ENCODE measurements at places on chromosomes 11 and 22. TPM values are rescaled to one million over a fixed set of nuclear protein-coding genes. Genes with fewer than 3 reads are reported as not detected.

ASRGL1 gene
- total RNA-seq = 9.5 TPM

CDC45 gene
- total RNA-seq = 6.5 TPM

MRPL11 gene
- total RNA-seq = 45.6 TPM

DNA sequence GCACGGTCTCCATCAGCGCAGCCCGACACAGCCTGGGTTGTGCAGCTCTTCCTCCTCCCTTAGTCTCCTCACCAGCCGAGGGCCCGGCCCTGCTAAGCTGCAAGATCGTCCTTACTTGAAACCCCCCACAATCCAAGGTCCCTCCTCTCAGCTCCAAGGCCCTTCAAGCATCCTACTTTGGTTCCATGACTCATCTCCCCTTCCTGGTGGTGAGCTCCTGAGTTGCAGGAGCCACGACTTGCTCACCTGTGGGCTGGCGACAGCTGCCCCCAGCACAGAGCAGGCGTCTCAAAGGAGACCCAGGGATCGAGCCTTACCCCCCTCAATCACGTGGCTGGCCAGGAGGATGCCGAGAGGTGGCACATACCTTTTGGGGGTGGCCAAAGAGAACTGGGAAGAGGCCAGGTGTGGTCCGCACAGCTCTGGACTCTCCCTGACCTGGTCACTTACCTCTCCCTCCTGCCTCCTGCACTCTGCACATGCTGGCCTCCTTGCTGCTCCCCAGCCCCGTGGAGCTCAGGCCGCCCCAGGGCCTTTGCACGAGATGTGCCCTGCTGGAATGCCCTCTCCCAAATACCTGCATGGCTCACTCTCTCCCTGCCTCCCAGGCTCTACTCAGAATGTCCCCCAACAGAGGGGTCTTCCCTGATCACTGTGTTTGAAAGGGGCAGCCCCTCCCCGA, 35.2 kb upstream of the FADD start:
- no peak for DNase-seq
- H3K27ac ChIP-seq = no peak overlapping the region
- H3K4me3 ChIP-seq = no peak overlapping the region
- H3K4me1 ChIP-seq = no peaks in the 10 kb centered on the region
- no peaks in the 10 kb centered on the region for H3K36me3 ChIP-seq

GRCh38 chr11:46836870-46837269, 9.2 kb downstream of the CKAP5 start:
- DNase-seq = no peak
- H3K4me1 ChIP-seq = no peaks in the 10 kb centered on the region
- H3K27ac ChIP-seq = no peak overlapping the region
- no peak overlapping the region for H3K4me3 ChIP-seq

GRCh38 chr22:48937032-48937639, 890.5 kb downstream of the BRD1 start:
- no peak for DNase-seq
- H3K27me3 ChIP-seq = no peaks in the 10 kb centered on the region
- H3K4me1 ChIP-seq = no peaks in the 10 kb centered on the region
- H3K27ac ChIP-seq = no peak overlapping the region

DNA sequence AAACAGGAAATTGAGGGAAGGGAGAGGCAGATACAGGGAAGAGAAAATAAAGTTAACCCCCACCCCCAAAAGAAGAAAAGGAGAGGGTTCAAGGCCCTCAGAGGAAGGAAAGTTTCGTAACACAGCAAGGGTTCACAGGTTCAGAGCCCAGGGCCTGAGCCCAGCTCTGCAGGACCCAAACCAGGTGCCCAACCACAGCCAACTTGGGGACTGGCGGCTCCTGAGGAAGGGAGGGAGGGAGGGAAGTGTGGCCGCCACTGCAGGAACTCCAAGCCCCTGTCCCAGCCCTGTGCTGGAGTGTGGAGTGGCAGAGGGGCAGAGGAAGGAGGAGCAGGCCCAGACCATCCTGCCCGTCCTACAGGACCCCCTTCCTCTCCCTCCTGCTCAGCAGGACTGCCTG, 59.2 kb downstream of the ELFN2 start:
- H3K4me1 ChIP-seq = no peaks in the 10 kb centered on the region
- H3K4me3 ChIP-seq = no peak overlapping the region
- DNase-seq = no peak
- H3K27me3 ChIP-seq = no peaks in the 10 kb centered on the region

- H3K27me3 ChIP-seq = peaks cover 55% of the 10 kb centered on the region
- no peak overlapping the region for H3K4me3 ChIP-seq
- no peak for DNase-seq
Measured at GRCh38 chr22:19522190-19522880, 1.9 kb downstream of the CLDN5 start.

DNA sequence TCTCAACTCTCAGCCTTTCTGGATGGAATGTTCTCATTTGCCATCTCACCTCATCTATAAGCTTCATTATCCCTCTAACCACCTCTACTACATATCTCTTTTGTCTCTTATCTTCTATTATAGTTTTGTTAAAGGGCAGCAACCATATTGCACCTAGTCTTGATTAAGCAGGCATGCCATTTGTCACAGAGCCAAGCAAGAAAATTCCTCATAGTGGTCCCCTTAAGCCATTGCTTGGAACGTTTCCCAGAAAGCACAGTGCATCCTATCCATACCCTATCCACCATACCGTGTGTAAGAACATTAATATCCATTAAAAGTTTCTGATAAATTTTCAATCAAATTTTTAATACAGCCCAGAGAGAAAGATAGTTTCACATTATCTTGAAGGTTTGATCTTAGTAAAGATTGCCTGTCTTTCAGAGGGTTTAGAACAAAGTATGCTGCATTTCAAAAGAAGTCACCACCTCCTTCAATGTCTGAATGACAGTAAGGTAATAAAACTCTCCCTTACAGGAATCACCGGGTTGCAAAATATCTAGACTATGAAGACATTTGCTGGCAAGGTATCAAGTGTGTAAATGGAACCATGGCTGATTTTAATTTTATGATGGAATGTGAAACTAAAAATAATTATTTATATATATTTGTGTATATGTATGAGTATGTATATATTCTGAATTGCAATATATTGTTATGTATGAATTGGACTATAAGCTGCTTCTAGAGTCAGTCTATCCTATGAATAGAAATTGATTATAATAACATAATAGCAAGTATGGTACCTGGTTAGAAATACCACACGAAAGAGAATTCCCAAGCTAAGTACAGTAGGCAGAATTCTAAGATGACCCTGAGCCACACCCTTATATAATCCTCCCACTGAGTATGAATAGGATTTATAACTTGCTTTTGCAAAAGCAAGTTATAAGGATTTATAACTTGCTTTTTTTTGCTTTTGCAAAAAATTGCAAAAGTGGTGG, 1296.3 kb downstream of the LRRC4C start:
- no peak for DNase-seq
- H3K27ac ChIP-seq = no peak overlapping the region
- H3K4me3 ChIP-seq = no peak overlapping the region
- H3K36me3 ChIP-seq = no peaks in the 10 kb centered on the region
- H3K27me3 ChIP-seq = no peaks in the 10 kb centered on the region

DNA sequence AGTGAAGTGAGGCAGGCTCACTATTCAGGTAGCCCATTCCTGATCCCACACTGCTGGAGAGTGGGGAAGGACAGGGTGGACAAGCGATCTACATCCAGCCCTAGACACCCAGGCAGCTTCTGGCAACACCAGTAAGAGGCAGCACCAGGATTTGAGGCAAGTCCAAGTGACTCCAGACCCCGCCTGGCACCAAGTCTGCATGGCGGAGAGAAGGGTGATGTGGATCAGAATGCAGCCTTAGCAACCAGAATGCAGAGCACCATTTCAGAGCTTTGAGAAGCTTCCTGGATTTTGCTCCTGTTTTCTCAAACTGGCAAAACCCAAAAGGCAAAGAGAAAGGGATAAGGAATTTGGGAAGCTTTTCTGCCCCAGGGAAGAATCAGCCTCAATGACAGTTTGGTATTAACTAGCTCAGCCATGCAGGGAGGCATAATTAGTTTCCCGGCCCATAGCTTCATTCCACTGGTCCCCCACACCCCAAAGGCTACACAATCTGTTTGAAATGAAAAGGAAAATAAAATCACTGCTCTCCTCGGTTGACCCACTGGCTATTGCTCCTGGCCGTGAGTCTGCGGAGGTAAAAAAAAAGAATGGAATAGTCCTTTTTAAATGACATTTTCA, 17.3 kb downstream of the GALNT18 start:
- no peaks in the 10 kb centered on the region for H3K4me1 ChIP-seq
- no peaks in the 10 kb centered on the region for H3K27me3 ChIP-seq
- no peak overlapping the region for H3K4me3 ChIP-seq
- no peak overlapping the region for H3K27ac ChIP-seq

- no peak overlapping the region for H3K4me3 ChIP-seq
- no peaks in the 10 kb centered on the region for H3K4me1 ChIP-seq
- no peaks in the 10 kb centered on the region for H3K36me3 ChIP-seq
Measured at GRCh38 chr22:49188091-49188490, 639.6 kb downstream of the BRD1 start.

GRCh38 chr11:130527636-130528297, 79.3 kb downstream of the ADAMTS15 start:
- H3K36me3 ChIP-seq = no peaks in the 10 kb centered on the region
- H3K4me3 ChIP-seq = no peak overlapping the region
- H3K27me3 ChIP-seq = no peaks in the 10 kb centered on the region
- DNase-seq = no peak

DNA sequence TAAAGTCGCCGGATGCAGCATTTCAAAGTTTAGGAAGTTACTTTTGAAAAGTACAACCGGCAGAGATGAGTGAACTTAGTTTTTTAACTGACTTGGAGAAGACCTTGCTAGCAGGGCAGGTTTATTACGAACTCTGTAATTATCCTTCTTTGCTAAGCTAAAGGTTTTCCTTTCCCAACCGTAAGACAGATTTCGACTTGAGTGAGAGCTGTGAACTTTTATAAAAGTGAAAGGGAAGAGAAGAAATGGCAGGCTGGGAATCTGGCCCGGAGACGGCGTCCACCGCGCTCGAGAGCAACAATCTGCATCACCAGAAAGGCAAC, 659 bp upstream of the TEAD1 start:
- H3K4me3 ChIP-seq = peak overlapping the region; percentile 67
- H3K4me1 ChIP-seq = peaks cover 14% of the 10 kb centered on the region
- H3K36me3 ChIP-seq = no peaks in the 10 kb centered on the region
- no peak for DNase-seq
- H3K27ac ChIP-seq = peak overlapping the region; percentile 96
- H3K27me3 ChIP-seq = no peaks in the 10 kb centered on the region

GRCh38 chr11:67024966-67025365, 2.0 kb downstream of the SYT12 start:
- H3K4me1 ChIP-seq = peaks cover 3% of the 10 kb centered on the region
- peaks cover 33% of the 10 kb centered on the region for H3K27me3 ChIP-seq
- no peaks in the 10 kb centered on the region for H3K36me3 ChIP-seq

DNA sequence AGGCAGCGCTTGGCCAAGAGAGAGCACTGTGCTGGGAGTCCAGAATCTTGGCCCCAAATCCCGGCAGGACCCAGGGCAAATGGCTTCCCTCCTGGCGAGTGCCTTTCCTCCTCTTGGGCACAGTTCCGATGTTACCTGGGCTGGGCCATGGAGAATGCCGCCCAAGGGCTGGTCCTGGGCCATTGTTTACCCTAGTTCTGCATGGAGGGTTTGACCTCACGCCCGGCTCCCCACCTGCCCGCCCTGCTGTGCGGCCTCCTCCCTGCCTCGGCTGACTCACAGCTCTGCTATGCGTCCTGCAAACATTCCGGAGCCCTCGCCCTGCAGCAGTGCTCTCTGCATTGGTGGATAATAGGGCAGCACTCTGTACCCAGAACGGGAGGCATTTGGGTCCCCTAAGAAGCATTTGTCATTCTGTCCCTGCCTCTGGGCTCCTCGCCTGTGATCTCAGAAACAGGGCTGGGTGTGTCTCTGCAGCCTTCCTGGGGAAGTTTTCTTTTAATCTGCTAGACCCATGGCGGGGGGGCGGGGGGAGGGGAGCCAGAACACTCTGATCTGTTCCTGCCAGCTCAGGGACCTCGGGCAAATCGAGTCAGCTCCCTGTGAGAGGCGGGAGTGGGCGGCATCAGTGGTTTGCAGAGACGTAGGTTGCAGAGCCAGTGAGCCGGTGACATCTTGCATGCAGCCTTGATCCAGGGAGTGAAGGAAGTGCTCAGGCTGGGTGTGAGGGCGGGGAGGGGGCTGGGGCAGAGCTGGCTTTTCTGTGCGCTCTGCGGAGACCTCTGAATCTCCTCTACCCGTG, 32.9 kb upstream of the SMIM38 start:
- H3K4me3 ChIP-seq = no peak overlapping the region
- peak overlapping the region; percentile 93 for H3K27ac ChIP-seq
- H3K27me3 ChIP-seq = no peaks in the 10 kb centered on the region
- H3K4me1 ChIP-seq = peaks cover 22% of the 10 kb centered on the region

- H3K27ac ChIP-seq = peak overlapping the region; percentile 41
- no peak overlapping the region for H3K4me3 ChIP-seq
- DNase-seq = no peak
- H3K27me3 ChIP-seq = no peaks in the 10 kb centered on the region
Measured at GRCh38 chr11:58060535-58060934, 29.8 kb downstream of the OR6Q1 start.

- peaks cover 56% of the 10 kb centered on the region for H3K4me1 ChIP-seq
- no peak for DNase-seq
- no peaks in the 10 kb centered on the region for H3K36me3 ChIP-seq
- H3K27ac ChIP-seq = no peak overlapping the region
- H3K4me3 ChIP-seq = no peak overlapping the region
Measured at GRCh38 chr11:12727563-12728211, 53.5 kb downstream of the TEAD1 start.

GRCh38 chr11:27658535-27659236, 41.6 kb downstream of the BDNF start:
- H3K27me3 ChIP-seq = no peaks in the 10 kb centered on the region
- peak overlapping the region; percentile 23 for H3K27ac ChIP-seq
- no peaks in the 10 kb centered on the region for H3K4me1 ChIP-seq
- H3K36me3 ChIP-seq = no peaks in the 10 kb centered on the region

GRCh38 chr11:61290905-61291690, 4.0 kb downstream of the VWCE start:
- peaks cover 14% of the 10 kb centered on the region for H3K4me1 ChIP-seq
- DNase-seq = no peak
- no peak overlapping the region for H3K27ac ChIP-seq
- H3K4me3 ChIP-seq = no peak overlapping the region
- H3K36me3 ChIP-seq = no peaks in the 10 kb centered on the region
- no peaks in the 10 kb centered on the region for H3K27me3 ChIP-seq

DNA sequence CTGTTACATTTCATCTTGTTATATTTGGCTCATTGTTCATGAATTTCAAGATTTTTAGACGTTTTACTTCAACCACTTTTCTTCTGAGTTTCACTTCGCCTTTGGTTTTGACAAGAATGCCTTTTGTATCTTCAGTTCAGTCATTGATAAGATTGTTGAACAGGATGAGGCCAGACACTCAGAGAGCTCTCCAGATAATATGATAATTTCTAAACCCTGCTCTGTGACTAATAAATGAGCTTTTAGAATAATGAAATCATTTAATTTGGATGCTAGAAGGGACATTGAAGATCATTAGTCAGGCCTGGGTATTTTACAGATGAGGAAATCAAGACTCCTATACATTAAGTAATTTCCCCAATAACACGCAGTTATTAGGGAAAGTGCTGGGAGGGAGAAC, 37.2 kb upstream of the GRAMD1B start:
- H3K36me3 ChIP-seq = no peaks in the 10 kb centered on the region
- H3K4me1 ChIP-seq = no peaks in the 10 kb centered on the region
- H3K4me3 ChIP-seq = no peak overlapping the region
- H3K27ac ChIP-seq = no peak overlapping the region
- DNase-seq = no peak

GRCh38 chr22:36160499-36160942, at the start of gene APOL3:
Gene APOL3 (minus strand): TSS chr22:36160755. CDS start chr22:36149055, 11,700 bp downstream.
- no peak within 1 kb of the TSS for H3K4me3 ChIP-seq
- H3K4me1 ChIP-seq = peaks cover 10% of the 10 kb centered on the region
- H3K36me3 ChIP-seq = no peaks in the 10 kb centered on the region
- no peak for DNase-seq

GRCh38 chr11:111559800-111560464, 19.4 kb downstream of the LAYN start:
- no peak overlapping the region for H3K27ac ChIP-seq
- no peaks in the 10 kb centered on the region for H3K4me1 ChIP-seq
